ENCODE measurements at places on chromosomes 7 and 10.

- no peak for DNase-seq
These were observed 1066.2 kb downstream of the LRMDA start for GRCh38 chr10:76497666-76498065.

DNA sequence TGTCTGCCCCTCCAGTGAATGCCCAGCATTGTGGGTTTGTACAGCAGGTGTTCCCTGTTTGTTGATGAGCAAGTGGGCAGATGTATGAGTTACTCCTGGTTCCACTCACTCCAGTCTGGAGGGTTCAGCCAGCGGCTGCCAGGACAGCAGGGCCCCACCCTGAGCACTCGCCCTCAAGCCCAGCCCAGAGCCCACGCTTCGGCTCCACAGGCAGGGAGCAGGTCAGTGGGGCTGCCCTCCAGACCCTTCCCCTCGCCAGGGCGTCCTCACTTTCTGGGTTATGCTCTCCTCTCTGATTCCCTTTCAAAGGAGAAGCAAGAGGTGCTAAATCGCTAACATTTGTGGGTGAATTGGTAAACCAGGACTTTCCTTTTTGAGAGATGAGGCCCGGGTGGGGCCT is 4.8 kb upstream of the VIPR2 start:
- DNase-seq = no peak

DNA sequence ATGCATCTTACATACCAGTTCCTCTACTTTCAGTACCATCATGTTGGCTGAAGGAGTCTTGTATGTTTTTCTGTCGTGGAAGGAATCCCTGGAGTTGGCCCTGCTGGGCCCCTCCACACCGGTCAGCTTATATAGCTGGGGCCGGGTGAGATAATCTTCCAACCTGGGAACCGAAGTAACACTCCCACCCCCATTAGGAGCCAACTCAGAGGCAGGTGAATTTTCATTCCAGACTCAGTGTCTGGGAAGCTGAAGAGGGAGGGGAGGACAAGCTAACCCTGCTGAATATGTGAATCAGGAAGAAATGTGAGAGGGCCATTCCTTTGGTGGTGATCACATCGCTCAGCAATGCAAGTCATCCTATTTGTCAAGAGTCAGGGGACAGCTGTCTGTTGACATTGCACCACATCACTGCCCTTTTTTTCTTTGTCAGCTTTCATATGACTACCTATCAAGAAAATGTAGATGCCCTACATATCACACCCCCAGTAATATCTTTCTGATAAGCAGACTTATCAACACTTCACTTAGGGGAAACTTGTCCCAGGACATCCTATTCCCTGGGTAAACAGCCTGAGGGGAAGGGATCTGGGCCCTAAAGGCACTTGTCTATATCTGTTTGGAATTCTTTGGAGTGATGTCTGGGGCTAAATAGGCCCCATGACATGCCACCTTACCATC is at the start of gene ANKRD1:
TSS of gene ANKRD1 (minus strand) at position 102 of the 681 bp plus-strand sequence. CDS start at position 42, 60 bp downstream.
- DNase-seq = no peak

DNA sequence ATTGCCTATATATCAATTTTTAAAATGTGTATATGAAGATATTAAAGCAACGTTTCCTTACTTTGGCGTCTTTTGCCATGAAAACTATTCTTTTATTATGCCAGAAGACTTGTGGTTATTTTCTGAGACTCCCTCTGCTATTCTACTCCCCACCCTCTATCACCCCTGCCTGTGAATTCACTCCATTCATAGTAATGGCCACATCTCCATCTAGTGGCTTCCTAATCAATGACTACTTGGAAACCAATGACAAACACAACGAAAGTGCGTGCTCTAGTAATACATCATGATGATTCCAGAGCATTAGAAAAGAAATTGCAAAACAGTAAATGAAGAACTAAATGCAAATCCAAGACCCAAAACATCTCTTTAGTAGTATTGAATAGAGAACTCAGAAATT is 186.7 kb upstream of the HGF start:
- DNase-seq = no peak

- no peak for DNase-seq
These were observed 548.7 kb upstream of the GALNT17 start for GRCh38 chr7:70582927-70583895.
